ENCODE measurements at places on chromosomes 2 and 18.

DNA sequence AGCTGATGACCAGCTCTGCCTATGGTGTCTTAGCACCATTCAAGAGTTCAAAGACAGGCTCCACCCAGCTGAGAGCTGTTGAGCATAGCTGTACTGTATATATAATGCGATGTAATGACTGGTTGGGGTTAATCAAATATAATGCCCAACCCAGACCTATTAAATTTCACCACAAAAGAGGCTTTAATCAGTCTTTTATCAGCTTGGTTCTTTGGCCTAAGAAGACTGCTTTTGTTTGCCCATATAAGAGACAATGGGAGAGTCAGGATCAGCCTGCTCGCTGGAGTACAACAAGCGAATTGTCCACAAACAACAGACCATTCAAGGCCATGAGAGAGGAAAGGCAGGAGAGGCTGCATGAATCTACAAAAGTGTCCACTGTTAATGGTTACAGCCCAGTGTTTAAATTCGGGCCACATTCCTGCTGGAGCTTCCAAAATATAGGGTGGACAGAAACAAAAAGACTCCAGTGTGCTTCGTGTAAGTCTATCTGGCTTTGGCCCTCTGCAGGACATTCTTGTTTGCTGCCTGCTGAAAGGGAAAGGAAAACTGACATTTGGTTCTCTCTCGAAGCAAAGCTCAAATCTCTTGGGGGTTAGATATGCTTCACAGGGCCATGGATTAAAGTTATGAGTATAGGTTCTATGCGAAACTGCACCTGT, 299.0 kb upstream of the FBXO11 start:
- DNase-seq, result no peak

- no peak for DNase-seq
Observed at GRCh38 chr18:6728331-6728730, 1.2 kb upstream of the ARHGAP28 start.

DNA sequence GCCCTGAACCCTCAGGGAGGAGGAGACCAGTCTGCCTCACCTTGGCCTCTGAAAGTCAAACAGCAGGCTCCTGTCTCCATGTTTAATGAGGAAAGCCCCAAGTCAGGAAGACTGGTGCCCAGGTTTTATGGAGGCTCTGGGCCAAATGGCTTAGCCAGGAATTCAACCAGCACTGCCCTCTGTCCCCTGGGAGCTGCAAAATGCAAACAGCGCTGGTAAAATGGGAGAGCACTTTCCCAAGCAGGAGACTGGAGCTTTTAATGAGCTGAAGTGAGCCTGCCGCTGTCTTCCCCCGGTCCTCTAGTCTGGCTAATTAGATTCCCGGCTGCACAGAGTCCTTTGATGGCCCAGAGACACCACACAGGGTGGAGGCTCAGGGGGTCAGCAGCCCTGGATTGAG, 276.0 kb upstream of the TRIB2 start:
- no peak for DNase-seq

GRCh38 chr2:183079139-183079775, 710 bp downstream of the DUSP19 start:
- peak; percentile 42 for DNase-seq

- DNase-seq, result no peak
Observed at GRCh38 chr2:17591846-17592245, 51.4 kb downstream of the VSNL1 start.

DNA sequence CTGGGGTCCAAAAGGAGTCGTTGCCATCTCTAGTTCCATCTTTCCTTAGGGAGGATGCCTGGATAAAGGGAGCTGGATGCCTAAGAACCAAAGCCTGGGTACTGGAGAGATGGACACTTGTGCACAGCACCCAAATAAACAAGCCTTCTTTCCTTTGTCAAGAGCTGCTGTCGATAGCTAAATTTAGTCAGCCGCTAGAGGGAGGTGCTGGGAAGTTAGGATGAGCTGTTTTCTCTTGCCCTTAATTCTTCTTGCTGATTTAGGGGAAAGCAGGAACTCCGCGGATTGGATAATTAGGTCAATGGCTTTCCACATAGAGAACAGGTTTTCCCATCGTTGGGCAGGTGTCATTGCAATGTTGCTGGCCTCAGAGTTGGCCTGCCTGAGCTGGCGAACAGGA, 30.9 kb upstream of the SERPINB12 start:
- DNase-seq, result no peak

DNA sequence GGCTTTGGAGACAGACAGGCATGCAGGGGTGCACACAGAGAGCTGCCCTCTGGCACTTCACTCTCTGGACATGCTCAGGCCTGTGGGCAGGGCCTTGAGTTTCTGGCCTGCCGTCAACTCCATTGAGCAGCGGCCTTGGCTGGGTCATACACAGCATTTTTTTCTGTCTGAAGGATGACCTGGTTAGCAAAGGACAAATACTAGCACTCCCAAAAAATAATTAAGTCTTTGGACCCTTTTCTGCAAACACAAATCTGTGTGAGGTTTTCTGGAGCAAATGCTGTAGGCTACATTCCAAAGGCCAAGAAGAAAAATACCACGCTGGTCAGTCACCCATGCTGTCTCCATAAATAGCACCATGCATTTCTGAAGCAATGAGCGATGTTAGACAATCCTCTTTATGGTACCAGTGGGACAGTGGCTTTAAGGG, 124.7 kb upstream of the CTAGE1 start:
- DNase-seq, result no peak
